Thoracic aorta (tissue), 2 donors: ENCODE measurements at places on chromosomes 5 and 9. TPM values are rescaled to one million over a fixed set of nuclear protein-coding genes. Genes with fewer than 3 reads are reported as not detected.

CARTPT gene
- not detected for total RNA-seq

DNA sequence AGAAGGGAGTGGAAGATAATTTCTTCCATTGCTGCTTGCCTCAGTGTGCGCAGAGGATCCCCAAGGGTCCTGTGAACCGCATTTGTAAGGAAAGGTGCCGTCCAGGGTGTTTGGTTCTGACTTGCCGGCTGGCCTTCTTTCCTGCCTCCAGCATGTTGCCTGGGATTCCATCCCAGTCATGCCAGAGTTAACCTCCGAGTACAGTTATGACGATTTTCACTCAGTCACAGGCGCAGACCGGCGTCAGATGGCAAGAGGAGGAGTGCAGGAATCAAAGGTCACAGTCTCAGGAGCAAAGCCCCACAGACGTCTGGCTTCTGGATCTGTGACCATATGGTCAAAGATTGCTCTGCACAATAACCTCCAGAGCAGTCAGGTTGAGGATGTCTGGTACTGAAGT is 5.9 kb upstream of the GADD45G start:
- peaks cover 8% of the 10 kb centered on the region for H3K4me1 ChIP-seq
- no peak overlapping the region for H3K4me3 ChIP-seq
- no peaks in the 10 kb centered on the region for H3K36me3 ChIP-seq
- DNase-seq, result no peak

GRCh38 chr5:35461530-35461929 is 156.1 kb upstream of the SPEF2 start:
- no peaks in the 10 kb centered on the region for H3K4me1 ChIP-seq
- H3K4me3 ChIP-seq, result no peak overlapping the region
- no peak overlapping the region for H3K27ac ChIP-seq

- no peak for DNase-seq
- H3K27me3 ChIP-seq, result no peaks in the 10 kb centered on the region
- H3K36me3 ChIP-seq, result peaks cover 38% of the 10 kb centered on the region
- H3K27ac ChIP-seq, result no peak overlapping the region
- H3K4me1 ChIP-seq, result no peaks in the 10 kb centered on the region
- no peak overlapping the region for H3K4me3 ChIP-seq
Observed at GRCh38 chr9:86329649-86330048, 24.6 kb downstream of the TUT7 start.

SLC36A2 gene
- total RNA-seq, result not detected

C5orf58 gene
- total RNA-seq, result not detected

SPATA31D4 gene
- not detected for total RNA-seq

NNT gene
- total RNA-seq, result 27.9 TPM

DNA sequence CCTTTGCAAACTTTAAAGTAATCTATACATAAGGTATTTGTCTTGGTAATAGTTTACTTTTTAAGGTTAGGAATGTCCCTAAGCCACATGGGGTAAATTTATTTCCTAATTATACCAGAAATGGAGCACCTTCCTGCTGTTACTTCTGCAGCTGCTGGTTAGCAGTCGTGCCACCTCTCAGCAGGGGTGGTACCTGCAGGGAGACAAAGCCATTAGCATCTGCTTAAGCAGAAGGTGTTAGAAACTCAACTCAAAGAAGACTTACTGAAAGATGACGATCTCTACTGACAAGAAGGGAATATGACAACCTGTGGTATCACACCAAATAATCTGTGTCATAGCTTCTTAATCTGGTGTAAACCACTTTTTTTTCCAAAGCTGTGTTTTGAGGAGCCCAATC is 173.7 kb downstream of the BRINP1 start:
- DNase-seq, result no peak
- no peak overlapping the region for H3K27ac ChIP-seq
- H3K4me1 ChIP-seq, result no peaks in the 10 kb centered on the region

- no peaks in the 10 kb centered on the region for H3K27me3 ChIP-seq
- no peaks in the 10 kb centered on the region for H3K36me3 ChIP-seq
- no peak overlapping the region for H3K27ac ChIP-seq
- peaks cover 13% of the 10 kb centered on the region for H3K4me1 ChIP-seq
Observed at GRCh38 chr9:88691811-88692210, 156.8 kb downstream of the NXNL2 start.
